Activated T-helper 1 cell treated with anti-CD3 and anti-CD28 coated beads, Interleukin-2, amount 50 U/mL, for 16 hours (primary cell): ENCODE measurements at places on chromosomes 3 and 15.

- DNase-seq = no peak
Measured at GRCh38 chr3:161647936-161648470, 151.4 kb downstream of the OTOL1 start.

DNA sequence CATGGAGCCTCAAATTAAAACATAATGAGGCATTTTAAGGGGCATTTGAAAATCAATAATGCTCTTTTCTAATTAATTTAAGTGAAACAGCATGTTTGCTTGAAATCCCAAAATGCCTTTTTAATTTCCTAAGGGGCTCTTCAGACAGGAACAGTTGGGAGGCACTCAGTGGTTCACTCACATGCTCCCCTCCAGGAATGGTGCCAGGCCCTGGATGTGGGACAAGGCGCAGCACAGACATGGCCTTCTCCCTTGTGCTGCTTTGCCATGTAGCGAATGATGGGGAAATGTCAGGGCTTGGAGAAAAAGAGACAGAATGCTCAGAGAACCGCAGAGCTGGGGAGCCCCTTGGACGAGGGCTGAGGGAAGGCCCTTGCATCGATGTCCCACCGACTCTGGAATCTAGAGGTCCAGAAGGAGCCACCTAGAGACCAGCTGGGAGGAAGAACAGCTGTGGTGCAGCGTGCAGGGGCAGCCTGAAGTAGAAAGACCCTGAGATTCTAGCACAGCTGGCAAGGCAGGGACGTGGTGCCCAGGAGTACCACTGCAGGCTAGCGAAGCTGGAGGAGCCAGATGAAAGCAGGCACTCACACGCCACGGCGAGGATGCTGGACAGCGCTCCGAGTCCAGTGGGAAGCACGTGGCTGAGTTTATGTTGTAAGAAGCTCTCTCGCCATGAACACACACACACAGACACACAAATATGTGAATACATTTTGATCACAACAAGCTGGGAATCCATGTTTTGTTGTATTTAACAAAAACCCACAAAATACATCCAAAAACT is 27.0 kb downstream of the NSMCE3 start:
- DNase-seq = no peak

- no peak for DNase-seq
Measured at GRCh38 chr3:127175272-127175671, 17.7 kb upstream of the PRR23E start.

GRCh38 chr3:69174871-69175737 is 52.7 kb upstream of the LMOD3 start:
- DNase-seq = no peak

DNA sequence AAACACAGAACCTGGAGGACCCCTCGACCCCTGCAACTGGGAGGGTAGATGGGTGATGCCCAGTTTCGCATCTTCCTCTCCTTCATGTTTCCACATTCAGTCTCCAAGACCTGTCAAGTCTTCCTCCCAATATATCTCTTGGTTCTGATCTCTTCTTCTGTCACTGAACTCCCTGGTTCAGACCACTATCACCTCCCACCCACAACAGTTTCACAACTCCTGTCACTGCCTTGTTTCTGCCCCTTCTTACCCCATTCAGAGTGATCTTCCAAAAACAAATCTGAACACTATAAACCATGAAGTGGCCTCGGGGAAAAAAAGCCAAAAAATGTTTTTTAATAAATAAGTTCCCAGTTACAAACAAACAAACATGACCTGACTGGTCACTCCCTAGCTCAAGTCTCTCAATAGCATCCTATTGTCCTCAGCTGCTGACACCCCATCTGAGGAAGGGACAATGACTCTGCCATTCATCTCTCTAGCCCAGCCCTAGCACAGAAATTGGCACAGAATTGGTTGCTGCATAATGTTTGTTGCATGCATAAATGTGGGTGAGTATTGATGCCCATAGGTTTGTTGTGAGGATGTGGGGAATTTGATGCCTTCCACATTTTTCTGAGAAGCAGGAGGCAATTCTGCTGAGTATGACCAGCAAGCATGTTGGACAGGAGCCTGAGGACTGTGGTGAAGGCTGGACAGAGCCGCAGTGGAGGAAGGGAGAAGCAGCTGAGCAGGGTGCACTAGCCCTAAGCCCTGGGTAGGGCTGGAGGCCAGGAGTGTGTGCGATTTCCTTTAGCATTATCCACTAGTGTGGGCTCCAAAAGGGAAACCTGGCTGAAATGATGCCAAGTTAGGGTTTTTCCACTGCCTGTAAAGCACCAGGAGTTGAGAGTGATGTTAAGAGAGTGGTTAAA is 12.2 kb upstream of the XYLB start:
- no peak for DNase-seq

DNA sequence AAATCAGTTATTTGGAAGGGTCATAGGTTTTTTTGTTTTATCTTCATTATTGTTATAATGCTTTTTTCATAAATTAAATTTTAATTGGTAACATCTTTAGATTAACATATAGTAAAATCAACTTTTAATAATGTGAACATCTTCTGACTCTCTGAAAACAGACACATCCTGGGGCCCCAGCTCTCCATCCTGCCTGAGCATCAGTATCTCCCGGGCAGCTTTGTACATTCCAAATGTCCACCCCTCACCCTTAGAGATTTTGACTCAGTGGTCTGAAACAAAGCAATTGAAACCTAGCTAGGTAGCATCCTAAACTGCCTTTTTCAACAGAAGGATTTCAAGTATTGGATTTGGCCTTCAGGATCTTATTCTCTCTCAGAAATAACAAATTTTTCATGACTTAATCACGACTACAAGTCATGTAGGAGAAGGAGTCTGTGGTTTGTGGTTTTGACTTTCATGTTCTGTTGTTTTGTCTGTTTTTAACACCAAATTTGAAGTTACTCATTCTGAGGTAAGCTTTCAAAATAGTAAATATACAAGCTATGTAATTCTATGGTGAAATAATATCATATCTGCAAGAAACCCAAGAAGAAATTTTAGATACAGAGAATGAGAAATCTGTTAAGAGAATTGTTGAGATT is 147.3 kb upstream of the UBE2E2 start:
- no peak for DNase-seq
